ENCODE measurements at places on chromosomes 3 and 15. TPM values are rescaled to one million over a fixed set of nuclear protein-coding genes. Genes with fewer than 3 reads are reported as not detected.

TP53BP1 gene
- total RNA-seq: 97.4 TPM

HES1 gene
- total RNA-seq: 30.8 TPM

FOXB1 gene
- not detected for total RNA-seq

DNA sequence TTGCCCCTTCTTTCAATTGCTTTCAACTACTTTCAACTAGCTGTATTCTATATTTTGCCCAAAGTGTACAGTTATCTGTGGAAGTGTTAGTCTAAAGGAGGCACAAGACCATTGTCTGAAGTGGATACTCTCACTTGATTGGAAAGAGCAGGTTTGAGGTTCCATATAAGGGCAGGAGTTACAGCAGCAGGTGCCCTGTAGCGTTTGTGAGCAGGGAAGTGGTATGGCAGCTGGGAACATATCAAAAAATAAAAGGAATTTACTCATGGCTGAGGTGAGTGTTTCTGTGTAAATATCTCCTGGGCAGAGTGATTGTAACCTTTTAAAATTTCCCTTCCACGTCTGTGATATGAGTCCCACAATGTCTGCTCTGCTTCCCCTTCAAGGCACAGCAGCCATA, 38.5 kb upstream of the DNAJC13 start:
- no peaks in the 10 kb centered on the region for H3K27me3 ChIP-seq
- no peaks in the 10 kb centered on the region for H3K36me3 ChIP-seq
- H3K27ac ChIP-seq: no peak overlapping the region
- no peak overlapping the region for H3K4me3 ChIP-seq

DNA sequence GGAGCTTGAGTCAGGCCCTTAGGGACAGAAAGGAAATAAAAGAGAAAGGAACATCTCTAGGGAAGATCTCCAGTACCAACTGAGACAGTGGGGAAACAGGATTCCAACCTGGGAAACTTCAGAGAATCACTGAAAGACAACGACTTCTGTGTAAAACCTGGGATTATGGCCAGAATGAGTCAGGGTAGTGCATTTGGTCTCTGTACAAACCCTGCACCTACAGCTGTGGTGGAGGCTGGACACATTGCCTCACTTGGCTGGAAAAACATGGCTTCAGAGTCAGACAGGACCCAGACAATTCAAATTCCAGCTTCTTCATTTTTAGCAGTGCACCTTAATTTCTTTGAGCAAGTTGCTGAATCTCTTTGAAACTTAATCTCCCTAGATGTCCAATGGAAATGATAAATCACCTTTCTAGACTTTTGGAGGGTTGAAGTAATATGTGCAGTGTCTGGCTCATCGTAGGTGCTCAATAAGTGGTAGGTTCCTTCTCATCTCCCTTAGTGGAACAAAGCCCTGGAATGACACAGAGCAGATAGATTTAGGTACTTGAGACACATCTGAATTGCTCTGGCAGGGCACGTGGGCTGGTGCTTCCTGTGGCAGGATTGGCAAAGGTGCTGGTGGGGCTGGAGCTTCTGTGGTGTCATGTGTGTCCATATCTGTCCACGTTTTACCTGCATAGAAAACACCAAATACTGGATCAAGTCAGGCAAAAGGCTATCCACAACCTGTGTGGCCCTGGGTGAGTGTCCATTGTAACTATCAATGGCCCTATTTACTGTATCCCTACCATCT, 6.1 kb upstream of the CLSTN2 start:
- H3K4me3 ChIP-seq: no peak overlapping the region
- H3K27ac ChIP-seq: no peak overlapping the region
- H3K27me3 ChIP-seq: peaks cover 9% of the 10 kb centered on the region
- DNase-seq: no peak
- H3K36me3 ChIP-seq: no peaks in the 10 kb centered on the region

GRCh38 chr3:197432384-197433127, 123.2 kb downstream of the BDH1 start:
- no peak overlapping the region for H3K27ac ChIP-seq
- H3K36me3 ChIP-seq: no peaks in the 10 kb centered on the region
- peak; percentile 71 for DNase-seq
- no peak overlapping the region for H3K4me3 ChIP-seq

DNA sequence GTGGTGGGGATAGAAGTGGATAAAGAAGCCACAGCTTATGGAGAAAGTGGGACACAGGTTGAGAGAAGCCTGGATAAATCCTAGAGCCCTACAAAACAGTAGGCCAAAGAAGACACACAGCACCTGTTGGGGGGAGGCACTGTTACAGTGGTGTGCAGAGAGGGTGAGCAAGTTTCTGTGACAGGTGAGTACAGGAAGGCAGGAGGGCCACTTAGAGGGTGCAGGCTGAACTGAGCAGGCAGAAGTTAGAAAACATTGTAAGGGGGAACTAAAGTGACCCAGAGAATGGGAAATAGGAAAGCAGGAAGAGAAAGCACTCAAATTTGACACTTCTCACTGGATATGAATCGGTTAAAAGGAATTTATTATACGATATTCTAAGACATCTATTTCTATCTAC, 146.1 kb upstream of the TMCO5A start:
- H3K36me3 ChIP-seq: no peaks in the 10 kb centered on the region
- H3K27ac ChIP-seq: no peak overlapping the region
- no peaks in the 10 kb centered on the region for H3K27me3 ChIP-seq
- DNase-seq: no peak
- H3K4me3 ChIP-seq: no peak overlapping the region

GRCh38 chr3:74479915-74480314, 134.5 kb downstream of the CNTN3 start:
- no peak overlapping the region for H3K4me3 ChIP-seq
- H3K27ac ChIP-seq: no peak overlapping the region
- no peaks in the 10 kb centered on the region for H3K36me3 ChIP-seq
- no peaks in the 10 kb centered on the region for H3K4me1 ChIP-seq
- no peak for DNase-seq

DNA sequence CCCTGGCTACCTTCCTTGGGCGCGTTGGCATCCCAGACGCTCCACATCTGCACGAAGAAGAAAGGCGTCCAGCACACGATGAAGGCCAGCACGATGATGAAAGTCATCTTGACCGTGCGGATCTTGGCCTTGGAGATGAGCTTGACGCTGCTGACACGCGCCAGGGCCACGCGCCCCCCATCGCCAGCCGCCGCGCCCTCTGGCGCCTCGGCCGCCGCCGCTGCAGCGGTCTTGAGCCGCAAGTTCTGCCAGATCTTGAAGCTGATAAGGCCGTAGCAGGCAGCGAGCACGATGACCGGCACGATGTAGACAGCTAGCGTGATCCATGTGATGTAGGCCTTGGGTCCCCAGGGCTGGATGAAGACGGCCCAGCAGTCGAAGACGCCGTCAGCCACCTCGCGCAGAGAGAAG, 2.2 kb downstream of the OXTR start:
- H3K4me3 ChIP-seq: no peak overlapping the region
- H3K27ac ChIP-seq: no peak overlapping the region
- H3K36me3 ChIP-seq: no peaks in the 10 kb centered on the region
- DNase-seq: peak; percentile 38

DNA sequence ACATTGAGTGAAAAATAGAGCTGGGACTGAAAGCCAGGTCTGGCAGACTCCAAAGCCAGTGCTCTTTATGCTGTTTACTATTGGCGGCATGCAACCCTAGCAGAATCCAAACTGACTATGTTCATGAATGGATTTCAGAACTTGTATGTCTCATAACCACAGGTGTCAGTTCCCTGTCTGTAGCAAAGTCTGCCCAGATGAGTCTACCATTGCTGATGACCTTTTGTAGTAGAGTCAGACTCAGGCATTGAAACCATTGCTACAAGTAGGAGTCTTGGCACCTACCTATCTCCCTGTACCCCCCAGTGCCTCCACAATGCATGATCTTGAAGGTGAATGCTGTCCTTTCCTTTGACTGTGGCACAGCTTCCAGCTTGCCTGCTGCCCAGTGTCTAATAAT, 157.2 kb upstream of the ROPN1 start:
- H3K4me1 ChIP-seq: peaks cover 8% of the 10 kb centered on the region
- no peak overlapping the region for H3K27ac ChIP-seq
- H3K4me3 ChIP-seq: no peak overlapping the region
- no peaks in the 10 kb centered on the region for H3K27me3 ChIP-seq

- no peak for DNase-seq
- H3K4me1 ChIP-seq: peaks cover 2% of the 10 kb centered on the region
- no peak overlapping the region for H3K27ac ChIP-seq
- no peak overlapping the region for H3K4me3 ChIP-seq
- H3K27me3 ChIP-seq: no peaks in the 10 kb centered on the region
Measured at GRCh38 chr3:168058481-168058880, 37.2 kb downstream of the GOLIM4 start.

Data from lung (tissue), 17 donors.